Stimulated activated CD8-positive, alpha-beta memory T cell treated with anti-CD3 and anti-CD28 coated beads, Interleukin-4, amount 100 ng/mL, for 1 hour (primary cell): ENCODE measurements at places on chromosomes 7 and 10.

DNA sequence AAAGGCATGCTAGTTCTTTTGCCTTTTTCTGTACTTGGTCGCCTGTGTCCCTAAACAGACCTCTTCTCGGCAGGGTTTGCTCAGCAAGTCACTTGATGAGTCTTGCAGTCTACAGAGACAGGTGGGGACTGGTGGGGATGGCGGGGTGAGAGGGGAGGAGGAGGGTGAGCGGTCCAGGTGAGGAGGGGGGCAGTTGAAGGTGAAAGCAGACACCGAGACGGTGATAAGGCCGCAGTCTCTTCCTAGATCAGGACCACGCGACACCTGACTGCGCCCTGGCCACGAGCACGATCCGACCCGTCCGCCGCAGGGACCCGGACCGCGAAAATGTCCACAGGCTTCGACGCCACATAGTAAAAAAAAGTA lies 566 bp downstream of the ASNS start:
- DNase-seq, result no peak

DNA sequence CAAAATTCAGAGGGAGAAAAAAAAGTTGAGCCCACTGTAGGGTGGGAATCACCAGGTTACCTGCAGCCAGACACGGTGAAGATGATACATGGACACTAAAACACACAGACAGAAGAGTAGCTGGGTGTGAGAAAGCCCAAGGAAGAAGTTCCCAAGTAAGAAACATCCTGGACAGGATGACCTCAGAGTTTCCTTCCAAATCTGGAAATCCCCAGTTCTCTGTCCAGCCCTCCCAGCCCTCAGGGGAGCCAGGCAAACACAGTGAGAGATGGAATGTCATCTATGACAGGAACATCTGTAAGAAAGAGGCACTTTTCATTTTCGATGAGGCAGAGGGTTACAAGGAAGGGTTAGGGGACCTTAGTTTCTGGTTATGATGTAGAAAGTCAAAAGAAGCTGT lies 125.1 kb upstream of the LYZL1 start:
- DNase-seq, result no peak

GRCh38 chr7:16084370-16084769 lies 337.0 kb downstream of the CRPPA start:
- DNase-seq, result no peak

DNA sequence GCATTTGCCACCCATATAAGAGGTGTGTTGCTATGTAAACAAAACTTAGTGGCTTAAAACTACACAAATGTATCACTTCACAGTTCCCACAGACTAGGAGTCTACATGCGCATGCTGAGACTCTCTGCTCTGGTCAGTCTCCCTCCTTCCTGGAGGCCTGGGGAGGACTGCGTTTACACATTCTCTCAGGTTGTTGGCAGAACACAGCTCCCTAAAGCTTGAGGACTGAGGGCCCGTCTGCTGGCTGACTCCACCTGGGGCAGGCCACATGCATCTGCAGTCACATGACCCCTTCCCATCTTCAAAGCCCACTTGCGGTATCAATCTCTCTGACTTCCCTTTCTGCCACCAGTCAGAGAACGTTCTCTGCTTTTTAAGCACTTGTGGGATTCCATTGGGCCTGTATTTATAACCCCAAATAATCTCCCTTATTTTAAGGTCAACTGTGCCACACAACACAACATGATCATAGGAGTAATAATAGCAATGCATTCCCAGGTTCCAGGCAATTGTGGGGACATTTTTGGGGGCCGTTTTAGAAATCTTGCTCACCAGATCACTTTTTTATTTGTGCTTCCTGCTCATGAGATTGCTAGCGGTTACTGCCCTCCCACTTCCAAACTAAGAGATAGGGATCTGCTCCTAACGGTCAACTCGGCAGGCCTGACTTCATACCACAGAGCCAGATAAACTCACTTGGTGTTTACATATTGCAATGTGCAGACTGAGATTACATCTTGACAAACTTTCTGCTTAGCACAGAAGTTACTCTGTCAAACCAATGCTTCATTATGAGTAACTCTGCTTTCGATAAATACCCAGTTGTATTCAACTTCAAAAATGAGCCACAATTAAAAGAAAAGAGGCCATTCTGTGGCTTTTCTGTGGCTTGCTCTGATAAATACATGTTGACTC lies 96.3 kb downstream of the ALOX5 start:
- DNase-seq, result no peak

- no peak for DNase-seq
Observed at GRCh38 chr7:50212666-50213621, 91.6 kb upstream of the IKZF1 start.

DNA sequence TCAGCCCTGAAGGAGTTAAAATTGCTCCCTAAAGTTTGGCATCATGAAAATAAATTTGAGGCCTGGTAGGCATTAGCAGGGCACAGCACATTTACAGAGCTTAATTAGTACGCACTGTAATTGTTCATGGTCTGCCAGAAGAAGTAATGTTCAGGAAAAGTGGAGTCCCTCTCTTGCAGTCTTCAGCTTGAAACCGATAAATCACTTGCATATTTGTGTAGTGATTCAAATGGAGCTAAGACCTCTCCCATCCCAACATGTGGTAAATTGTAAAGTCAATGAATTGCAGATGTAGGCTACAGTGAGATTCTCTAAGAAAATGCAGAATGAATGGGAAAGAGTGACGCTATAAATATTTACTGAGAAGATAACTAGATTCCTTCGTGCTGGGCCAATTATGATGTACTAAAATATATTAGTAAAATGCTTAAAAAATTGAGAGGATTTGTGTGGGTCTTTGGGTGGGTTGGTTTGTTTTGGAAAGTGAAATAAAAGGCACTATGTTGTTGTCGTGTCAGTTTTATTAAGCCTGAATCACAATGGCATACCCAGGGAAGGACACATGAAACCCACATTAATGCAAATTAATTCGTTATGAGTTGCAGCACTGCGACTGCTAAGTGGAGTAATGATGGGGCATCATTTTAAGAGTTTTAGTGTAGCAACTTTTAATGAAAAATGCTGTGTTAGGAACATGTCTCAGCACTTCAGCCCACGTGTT lies 8.4 kb downstream of the TCF7L2 start:
- DNase-seq, result no peak

- DNase-seq, result no peak
Observed at GRCh38 chr7:150383710-150384397, 4.7 kb downstream of the ZNF775 start.

DNA sequence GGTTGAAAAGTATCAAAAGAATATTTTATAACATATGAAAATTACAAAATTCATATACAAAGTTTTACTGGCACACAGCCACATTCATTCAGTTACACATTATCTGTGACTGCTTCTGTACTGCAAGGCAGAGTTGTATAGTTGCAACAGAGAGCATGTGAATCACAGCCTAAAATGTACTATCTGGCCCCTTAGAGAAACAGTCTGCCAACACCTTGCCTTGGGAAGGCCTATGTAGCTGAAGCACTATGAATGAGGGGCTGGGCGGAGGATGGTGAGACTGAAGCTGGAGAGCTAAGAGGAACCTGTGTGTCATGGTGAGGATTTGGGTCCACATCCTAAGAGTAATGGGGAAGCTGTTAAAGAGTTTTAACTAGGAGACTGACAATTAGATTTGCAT lies 35.7 kb downstream of the PDZD8 start:
- no peak for DNase-seq
